ENCODE measurements at places on chromosomes 1 and 21.

- DNase-seq = no peak
Observed at GRCh38 chr1:47781171-47781959, 215.8 kb downstream of the TRABD2B start.

DNA sequence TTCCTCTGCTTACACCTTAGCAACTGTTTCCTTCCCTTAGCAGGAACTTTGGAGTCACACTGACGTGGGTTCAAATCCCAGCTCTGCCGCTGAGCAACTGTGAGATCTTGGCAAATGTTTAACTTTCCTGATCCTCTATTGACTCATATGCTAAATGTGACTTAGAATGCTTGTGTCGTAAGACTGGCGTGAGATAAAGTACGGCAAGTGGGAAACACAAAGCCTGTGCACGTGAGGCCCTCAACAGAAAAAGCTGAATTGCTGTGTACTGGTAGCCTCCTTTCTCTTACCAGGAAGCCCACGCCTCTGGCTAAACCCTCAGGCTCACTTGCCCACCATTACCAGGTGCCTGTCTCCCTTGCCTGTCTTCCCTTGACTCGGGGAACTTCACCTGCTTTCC is 135.4 kb upstream of the TNR start:
- no peak for DNase-seq

DNA sequence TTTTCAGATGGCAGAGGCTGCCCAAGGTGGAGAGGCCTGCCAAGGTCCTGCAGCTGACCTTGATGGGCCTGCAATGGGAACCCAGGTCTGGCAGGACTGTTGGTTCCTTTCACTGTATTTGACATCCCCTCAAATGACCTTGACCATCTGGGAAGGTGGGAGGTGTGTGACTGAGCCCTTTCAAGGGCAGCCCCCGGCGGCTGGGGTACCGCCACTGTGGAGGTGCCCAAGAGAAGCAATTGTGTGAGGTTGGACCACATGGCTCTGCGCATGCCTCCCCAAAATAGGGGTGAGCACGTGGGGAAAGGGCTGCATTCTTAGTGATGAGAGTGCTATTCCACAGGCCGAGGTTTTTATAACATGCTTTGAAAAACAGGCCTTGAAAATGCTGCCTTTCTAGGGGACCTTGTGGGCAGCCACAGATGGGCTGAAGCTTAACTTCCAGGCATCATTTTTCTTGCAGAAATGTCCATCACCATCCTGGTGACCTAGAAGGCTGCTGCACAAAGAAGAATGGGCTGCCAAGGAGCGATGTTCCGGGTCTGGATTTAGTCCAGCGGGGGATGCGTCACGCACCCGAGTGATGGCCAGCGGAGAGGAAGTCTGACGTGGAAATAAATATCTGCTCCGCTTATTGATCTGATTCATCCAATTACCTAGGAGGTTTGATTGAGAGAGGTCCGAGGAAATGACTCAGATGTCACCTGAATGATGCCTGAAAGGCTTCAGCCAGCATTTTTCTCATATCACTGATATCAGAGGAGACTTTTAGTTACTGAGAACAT is 16.5 kb upstream of the UTS2 start:
- DNase-seq = no peak

DNA sequence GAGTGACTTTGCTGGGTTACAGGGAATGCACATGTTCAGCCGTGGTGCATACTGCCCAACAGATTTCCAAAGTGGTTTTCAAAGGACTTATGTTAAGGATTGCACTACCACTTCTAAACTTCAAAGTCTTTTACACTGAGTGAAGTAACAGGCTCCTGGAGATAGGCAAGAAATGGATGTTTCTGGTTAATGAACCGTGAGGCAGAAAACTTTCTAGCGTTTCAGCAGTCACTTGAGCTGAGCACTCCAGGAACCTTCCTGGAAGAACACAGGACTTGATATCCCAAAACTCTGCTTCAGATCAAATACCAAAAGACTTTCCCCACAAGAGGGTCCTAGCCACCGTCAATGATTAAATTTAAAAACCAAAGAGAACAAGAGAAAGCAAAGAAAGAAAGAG is 74.3 kb upstream of the ATP1A1 start:
- DNase-seq = no peak

- no peak for DNase-seq
Observed at GRCh38 chr1:224116131-224116530, 2.2 kb downstream of the FBXO28 start.

GRCh38 chr1:156122519-156123355 is 8.2 kb downstream of the LMNA start:
- no peak for DNase-seq

GRCh38 chr21:36706482-36706852 is 7.6 kb downstream of the SIM2 start:
- DNase-seq = no peak

Measured in activated T-helper 1 cell treated with Interleukin-2 at 50 U/mL for 16 hours (primary cell).